ENCODE measurements at places on chromosomes 12 and 14. TPM values are rescaled to one million over a fixed set of nuclear protein-coding genes. Genes with fewer than 3 reads are reported as not detected.

DNA sequence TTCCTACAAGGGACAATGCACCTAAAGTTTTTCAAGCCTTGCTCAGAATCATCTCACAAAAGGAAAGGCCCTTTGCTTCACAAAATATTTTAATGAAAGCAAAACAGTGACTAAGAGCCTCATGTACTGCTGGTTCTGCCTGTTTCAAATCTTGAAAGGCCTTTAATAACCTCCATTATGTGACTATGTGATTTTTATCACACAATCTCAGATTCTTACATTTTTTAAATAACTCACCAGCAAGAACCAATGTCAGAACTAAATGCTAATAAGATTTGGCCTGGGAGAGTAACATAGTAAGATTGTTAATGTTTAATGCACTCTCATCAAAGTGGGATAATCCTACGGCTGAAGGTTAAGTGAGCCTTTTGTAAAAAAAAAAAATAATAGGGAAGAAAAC is 378.9 kb downstream of the RGS6 start:
- peaks cover 6% of the 10 kb centered on the region for H3K36me3 ChIP-seq
- no peak for DNase-seq
- H3K27ac ChIP-seq: no peak overlapping the region

GRCh38 chr14:88198446-88198845 is 124.6 kb downstream of the KCNK10 start:
- H3K27ac ChIP-seq: no peak overlapping the region
- H3K4me3 ChIP-seq: no peak overlapping the region
- peaks cover 20% of the 10 kb centered on the region for H3K4me1 ChIP-seq
- no peaks in the 10 kb centered on the region for H3K36me3 ChIP-seq
- H3K27me3 ChIP-seq: no peaks in the 10 kb centered on the region

DNA sequence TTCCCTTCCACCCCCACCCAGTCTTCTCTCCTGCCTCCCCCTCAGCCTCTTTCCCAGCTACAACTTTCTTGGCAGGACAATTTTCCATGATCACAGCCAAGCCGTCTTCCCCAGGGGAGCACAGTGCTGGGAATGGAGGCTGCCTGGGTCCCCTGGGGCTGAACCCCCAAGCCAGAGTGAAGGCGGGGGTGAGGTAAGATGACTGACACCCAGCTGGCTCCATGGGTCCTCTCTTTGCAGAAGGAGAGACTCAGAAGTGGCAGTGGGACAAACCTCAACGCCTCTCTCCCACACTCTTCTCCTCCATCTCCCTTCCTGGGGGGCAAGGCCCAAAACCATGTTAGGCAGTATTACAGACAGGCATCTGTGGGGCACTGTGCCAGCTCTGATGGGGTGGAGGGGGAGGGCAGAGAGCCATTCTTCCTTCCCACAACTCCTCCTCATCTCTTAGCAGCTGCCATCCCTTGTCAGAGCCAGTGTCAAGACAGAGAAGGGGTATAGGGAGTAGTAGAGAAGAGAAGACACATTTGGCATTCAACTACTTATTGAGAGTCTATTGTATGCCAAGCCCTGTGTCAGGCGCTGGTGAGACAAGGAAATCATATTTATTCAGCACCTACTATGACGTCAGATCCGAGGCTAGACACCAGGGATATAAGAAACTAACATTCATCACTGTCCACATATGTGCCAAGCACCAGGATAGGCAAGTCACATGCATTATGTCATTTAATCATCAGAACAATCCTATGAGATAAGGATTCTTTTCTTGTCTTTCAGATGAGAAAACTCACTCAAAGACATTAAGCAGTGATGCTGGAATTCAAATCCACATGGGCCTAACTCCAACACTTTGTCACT is 3.6 kb downstream of the ITGA7 start:
- H3K4me3 ChIP-seq: no peak overlapping the region
- H3K27ac ChIP-seq: no peak overlapping the region
- peaks cover 10% of the 10 kb centered on the region for H3K27me3 ChIP-seq

The GPRC5D gene
- not detected for total RNA-seq

DNA sequence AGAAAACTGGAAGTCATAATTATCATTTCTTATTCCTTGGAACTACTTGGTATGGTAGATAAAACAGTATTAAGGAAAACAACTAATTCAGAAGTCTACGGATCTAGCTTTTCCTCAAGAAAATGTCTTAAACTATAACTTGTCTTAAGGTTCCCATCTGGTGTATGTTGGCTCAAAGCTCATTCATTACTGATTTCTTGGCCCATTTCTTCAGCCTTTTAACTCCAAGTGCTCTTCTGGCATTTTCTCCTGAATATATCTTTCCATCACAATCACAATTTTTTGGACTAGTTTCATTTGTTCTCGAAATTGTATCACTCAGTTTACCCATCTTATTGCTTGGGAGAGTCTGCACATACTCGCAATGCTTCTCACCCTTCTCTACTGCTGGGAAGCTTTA is 150.1 kb downstream of the C12orf50 start:
- H3K4me1 ChIP-seq: no peaks in the 10 kb centered on the region
- no peak overlapping the region for H3K4me3 ChIP-seq

The PRH2 gene
- not detected for total RNA-seq

DNA sequence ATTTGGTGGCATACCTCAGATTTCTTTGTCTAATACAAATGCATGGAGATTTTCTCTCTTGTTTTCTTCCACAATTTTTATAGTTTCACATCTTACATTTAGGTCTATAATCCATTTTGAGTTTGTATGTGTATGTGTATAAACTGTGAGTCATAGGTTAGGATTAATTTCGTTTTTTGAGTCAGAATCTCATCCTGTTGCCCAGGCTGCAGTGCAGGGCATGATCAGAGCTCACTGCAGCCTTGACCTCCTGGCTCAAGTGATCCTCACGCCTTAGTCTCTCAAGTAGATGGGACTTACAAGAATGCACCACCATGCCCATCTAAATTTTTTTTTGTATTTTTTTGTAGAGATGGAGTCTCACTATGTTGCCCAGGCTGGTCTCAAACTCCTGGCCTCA is 71.6 kb downstream of the OTOGL start:
- DNase-seq: no peak
- peaks cover 8% of the 10 kb centered on the region for H3K4me1 ChIP-seq
- H3K4me3 ChIP-seq: no peak overlapping the region
- H3K27ac ChIP-seq: no peak overlapping the region

DNA sequence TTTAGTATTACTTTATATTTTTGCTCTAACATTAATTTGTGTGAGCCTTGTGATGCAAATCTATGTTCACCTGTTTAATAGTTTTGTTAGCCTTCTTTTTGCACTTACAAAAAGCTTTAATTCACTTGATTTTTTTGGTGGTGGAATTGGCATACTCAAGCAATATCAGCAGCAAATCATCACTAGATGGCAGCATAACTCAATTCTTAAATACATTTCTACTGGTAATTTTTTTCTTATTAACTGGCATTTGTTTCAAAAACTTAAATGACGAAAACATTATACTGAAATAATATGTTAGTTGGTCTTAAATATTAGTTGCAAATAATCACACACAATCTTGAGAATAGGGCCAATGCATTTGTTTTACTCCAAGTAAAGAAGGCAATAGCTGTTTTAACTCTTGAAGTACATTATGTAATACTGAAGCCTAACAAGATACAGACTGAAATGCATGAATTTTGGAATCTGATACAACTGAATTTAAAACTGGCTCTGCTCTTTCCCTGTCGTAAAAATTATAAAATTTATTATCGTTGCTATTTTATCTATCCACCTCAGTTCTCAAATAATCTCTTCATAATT is 151.5 kb downstream of the ATXN7L3B start:
- no peak for DNase-seq
- no peak overlapping the region for H3K4me3 ChIP-seq
- H3K27ac ChIP-seq: no peak overlapping the region
- peaks cover 11% of the 10 kb centered on the region for H3K36me3 ChIP-seq
- H3K4me1 ChIP-seq: peaks cover 2% of the 10 kb centered on the region
- H3K27me3 ChIP-seq: no peaks in the 10 kb centered on the region

The FITM1 gene
- 0.25 TPM for total RNA-seq

DNA sequence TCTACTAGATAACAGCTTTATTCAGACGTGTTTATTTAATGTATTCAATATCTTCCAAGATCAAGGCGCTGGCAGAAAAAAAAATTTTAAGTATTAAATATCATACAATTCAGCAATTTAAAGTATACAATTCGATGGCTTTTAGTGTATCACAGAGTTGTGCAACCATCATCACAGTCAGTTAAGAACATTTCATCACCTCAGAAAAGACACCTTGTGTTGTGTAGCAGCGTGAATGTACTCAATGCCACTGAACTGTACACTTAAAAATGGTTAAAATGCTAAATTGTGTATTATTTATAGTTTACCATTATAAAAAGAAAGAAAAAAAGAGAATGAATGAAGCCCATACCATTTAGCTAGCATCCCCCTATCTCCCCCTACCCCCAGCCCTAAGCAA is 96.4 kb downstream of the RIN3 start:
- H3K4me3 ChIP-seq: no peak overlapping the region
- no peaks in the 10 kb centered on the region for H3K27me3 ChIP-seq
- H3K27ac ChIP-seq: no peak overlapping the region
- H3K4me1 ChIP-seq: peaks cover 2% of the 10 kb centered on the region

- no peak for DNase-seq
- H3K4me3 ChIP-seq: no peak overlapping the region
- H3K27ac ChIP-seq: peak overlapping the region; percentile 75
- peaks cover 27% of the 10 kb centered on the region for H3K36me3 ChIP-seq
- H3K4me1 ChIP-seq: peaks cover 89% of the 10 kb centered on the region
Observed at GRCh38 chr14:70651522-70651921, 9.8 kb downstream of the TTC9 start.

DNA sequence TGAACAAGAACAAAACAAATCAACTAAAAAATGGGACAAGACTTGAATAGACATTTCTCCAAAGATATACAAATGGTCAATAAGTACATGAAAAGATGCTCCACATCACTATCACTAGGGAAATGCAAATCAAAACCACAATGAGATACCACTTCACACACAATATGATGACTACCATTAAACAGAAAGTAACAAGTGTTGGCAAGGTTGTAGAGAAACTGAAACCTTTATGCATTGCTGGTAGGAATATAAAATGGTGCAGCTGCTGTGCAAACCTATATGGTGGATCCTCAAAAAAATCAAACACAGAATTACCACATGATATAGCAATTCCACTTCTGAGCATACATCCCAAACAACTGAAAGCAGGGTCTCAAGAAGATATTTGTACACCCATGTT is 5.2 kb downstream of the SMAGP start:
- H3K27me3 ChIP-seq: peaks cover 5% of the 10 kb centered on the region
- no peak overlapping the region for H3K4me3 ChIP-seq
- DNase-seq: no peak
- H3K36me3 ChIP-seq: no peaks in the 10 kb centered on the region

GRCh38 chr12:52980650-52981423 is 25.4 kb upstream of the EIF4B start:
- peak; percentile 92 for DNase-seq
- H3K4me1 ChIP-seq: peaks cover 13% of the 10 kb centered on the region
- H3K27me3 ChIP-seq: no peaks in the 10 kb centered on the region
- H3K36me3 ChIP-seq: no peaks in the 10 kb centered on the region

- H3K27ac ChIP-seq: no peak overlapping the region
- peaks cover 30% of the 10 kb centered on the region for H3K4me1 ChIP-seq
- H3K27me3 ChIP-seq: peaks cover 29% of the 10 kb centered on the region
- no peak for DNase-seq
- no peak overlapping the region for H3K4me3 ChIP-seq
Observed at GRCh38 chr12:125181107-125181506, 115.9 kb downstream of the AACS start.

The SLC17A8 gene
- 0.26 TPM for total RNA-seq

DNA sequence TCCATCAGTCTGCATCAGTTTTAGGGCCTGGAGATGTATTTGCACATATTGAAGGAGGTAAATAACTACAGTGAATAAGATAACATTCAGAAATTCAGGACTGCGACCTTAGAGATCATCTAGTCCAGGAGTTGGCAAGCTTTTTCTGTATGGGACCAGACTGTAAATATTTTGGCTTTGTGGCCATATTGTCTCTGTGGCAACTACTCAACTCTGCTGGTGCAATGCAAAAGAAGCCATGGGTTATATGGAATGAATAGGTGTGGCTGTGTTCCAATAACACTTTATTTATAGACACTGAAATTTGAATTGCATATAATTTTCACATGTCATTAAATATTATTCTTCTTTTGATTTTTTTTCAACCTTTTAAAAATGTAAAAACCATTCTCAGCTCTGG is 156.6 kb downstream of the METTL25 start:
- DNase-seq: no peak
- H3K4me3 ChIP-seq: no peak overlapping the region
- no peaks in the 10 kb centered on the region for H3K36me3 ChIP-seq
- no peaks in the 10 kb centered on the region for H3K27me3 ChIP-seq
- no peak overlapping the region for H3K27ac ChIP-seq
- no peaks in the 10 kb centered on the region for H3K4me1 ChIP-seq

The CLEC12A gene
- not detected for total RNA-seq

GRCh38 chr12:124111006-124111405 is 138.0 kb downstream of the ZNF664 start:
- H3K27ac ChIP-seq: 0 out of 2 replicates have a peak overlapping the region, but pooled peaks have one; percentile 34
- no peak for DNase-seq
- peaks cover 34% of the 10 kb centered on the region for H3K4me1 ChIP-seq
- peaks cover 24% of the 10 kb centered on the region for H3K36me3 ChIP-seq
- H3K27me3 ChIP-seq: no peaks in the 10 kb centered on the region

The PDZRN4 gene
- not detected for total RNA-seq

- no peak for DNase-seq
- H3K27me3 ChIP-seq: peaks cover 3% of the 10 kb centered on the region
- no peaks in the 10 kb centered on the region for H3K36me3 ChIP-seq
- no peak overlapping the region for H3K4me3 ChIP-seq
- peaks cover 14% of the 10 kb centered on the region for H3K4me1 ChIP-seq
- H3K27ac ChIP-seq: no peak overlapping the region
Observed at GRCh38 chr12:103499571-103499970, 3.8 kb upstream of the C12orf42 start.

DNA sequence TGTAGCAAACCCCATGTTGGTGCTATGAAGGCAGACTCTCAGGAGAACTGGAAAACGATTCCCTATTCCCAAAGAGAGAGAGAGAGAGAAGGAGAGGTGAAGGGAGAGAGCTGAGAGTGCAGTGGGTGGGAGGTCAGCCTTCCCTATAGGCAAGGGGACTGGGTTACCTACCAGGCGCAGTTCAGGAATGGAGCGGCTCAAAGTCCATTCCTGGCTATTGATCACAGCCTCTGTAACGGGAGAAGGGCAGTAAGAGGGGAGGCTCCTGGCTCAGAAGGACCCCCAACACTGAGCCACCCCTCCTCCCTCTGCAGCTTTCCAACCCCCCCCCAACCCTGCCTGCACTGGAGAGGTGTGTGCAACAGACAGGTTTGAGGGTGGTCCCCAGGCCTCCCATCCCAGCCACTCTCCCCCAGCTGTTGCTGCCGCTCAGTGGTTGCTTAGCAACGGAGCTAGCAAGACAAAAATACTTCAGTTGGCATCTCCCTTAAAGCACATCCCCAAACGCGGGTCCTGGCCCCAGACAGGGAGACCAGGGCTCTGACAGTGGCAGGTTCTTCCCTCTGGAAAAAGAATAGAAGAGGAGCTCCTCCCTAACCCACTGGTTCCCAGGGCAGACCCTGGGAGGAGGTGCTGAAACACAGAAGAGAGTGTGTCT is 3.2 kb downstream of the AGAP2 start:
- no peak overlapping the region for H3K27ac ChIP-seq
- DNase-seq: no peak
- peaks cover 25% of the 10 kb centered on the region for H3K4me1 ChIP-seq
- peaks cover 95% of the 10 kb centered on the region for H3K27me3 ChIP-seq
- peak overlapping the region; percentile 75 for H3K4me3 ChIP-seq

GRCh38 chr12:4447151-4447550 is 1.5 kb upstream of the FGF6 start:
- DNase-seq: no peak
- H3K27ac ChIP-seq: no peak overlapping the region
- H3K27me3 ChIP-seq: peaks cover 22% of the 10 kb centered on the region
- no peaks in the 10 kb centered on the region for H3K36me3 ChIP-seq
- H3K4me1 ChIP-seq: peaks cover 63% of the 10 kb centered on the region
